OCI-LY7 (cell line): ENCODE measurements at places on chromosomes 2 and 18. TPM values are rescaled to one million over a fixed set of nuclear protein-coding genes. Genes with fewer than 3 reads are reported as not detected.
A peak's percentile ranks its signal among the peaks of the same experiment; 100 is the strongest.

Gene ZSWIM2
- total RNA-seq: not detected in 2 replicates

Gene GPR39
- not detected in 2 replicates for total RNA-seq

Gene RBM44
- 0.72 and 0.79 TPM in 2 replicates for total RNA-seq

Gene ELOA2
- total RNA-seq: not detected in 2 replicates

DNA sequence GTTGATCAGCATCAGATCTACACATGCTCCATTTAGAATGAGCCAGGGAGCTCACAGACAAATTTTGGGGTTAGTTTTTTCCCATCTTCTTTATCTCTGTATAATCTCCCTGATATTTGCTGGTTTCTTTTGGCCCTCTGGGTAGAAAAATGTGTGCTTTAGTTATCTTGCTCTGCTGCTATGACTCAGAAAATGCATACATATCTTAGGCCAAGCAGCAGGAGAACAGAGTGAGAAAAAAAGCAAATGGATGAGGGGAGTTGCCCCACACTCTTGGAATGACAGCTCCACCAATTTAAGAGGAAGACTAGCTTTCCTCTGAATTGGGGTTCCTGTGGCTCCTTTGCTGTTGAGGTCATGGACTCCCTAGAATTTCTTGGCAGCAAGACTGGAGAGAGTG, 331.8 kb downstream of the KCNJ3 start:
- DNase-seq: no peak

DNA sequence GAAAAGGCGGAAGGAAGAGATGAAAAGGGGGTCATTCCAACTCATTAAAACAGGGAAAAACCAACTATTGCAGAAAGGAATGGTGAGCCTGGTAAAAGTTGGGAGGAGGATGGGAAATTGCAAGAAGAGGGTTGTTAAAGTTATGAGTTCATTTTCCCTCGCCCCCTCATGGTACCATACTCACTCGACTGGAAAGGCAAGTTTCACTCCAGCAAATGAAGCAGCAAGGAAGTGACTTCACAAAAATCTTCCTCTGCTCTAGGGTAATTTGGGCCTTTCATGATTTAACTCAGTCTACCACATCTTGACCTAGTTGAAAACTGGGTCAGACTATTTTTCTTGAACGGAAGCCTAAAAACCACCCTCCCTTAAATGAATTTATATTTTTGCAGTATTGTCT, 22.8 kb upstream of the DAW1 start:
- no peak for DNase-seq

DNA sequence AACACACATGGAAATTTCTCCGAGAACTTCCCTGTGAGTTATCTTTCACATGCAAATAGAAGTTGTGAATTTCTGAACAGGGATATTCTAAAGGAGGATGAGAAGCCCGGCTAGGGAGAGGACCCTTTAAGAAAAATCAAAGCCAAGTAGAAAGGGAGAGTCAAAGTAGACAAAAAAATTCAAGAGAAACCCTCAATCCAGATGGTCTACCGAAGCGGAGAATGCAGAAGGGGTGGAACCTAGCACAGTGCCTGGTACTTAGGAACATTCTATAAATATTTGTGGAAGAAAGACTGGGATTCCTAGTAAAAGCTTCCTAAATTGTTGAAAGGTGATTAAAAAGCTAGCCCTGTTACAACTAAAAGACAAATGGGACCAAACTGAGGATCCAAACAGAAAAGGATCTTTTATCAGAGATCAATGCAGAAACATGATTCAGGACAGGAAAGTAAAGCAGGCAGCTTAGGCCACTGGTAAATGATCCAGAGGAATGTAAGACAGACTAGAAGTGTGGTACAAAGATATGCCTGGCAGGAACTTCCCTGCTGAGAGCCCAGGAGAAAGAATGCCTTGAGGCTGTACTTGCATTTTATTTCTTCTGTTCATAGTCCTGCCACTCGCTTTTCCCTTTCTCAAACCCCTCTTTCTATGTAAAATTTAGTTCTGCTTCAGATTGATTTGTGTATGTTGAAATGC, 19.5 kb upstream of the GLS start:
- DNase-seq: no peak

DNA sequence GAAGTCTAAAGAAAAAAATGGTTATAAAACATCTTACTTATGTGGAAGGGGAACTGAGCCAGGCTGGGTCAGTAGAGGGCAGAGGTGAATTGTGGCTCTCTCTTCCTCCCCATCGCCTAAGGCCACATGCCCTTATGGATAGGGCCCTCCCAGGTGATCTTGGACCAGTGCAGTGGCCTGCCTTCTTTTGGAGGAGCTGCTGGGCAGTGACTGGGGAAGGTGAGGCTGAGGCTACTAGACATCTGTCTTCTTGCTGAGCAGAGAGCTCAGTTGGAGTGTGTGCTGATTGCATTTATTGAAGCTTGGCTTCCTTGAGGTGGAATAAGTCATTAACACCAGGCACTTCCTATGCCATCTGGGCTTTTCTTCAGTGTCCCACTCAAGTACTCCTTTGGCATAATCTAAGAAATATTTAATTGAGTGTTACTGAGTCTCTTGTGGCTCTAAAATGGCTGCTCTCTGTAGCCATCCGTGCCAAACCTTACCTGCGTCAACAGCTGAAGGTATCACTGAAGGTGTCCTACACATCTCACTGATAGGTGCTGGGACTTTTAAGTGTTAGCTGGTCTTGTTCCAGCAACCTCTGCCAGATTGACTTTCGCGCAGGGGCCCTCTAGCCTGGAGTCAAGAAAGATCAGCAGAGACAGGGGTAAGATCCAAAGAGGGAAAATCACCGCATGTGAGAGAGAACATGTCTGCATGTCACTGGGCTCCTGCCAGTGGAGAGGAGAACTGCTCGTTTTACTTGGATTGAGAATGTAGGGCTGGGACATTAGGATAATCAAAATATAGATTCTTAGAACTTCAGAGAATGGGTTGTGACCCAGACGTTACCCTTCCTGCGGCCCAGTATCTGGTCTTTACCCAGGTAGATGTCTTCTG, 256.1 kb downstream of the LTBP1 start:
- DNase-seq: no peak

- no peak for DNase-seq
Observed at GRCh38 chr2:20111311-20112131, 60.1 kb upstream of the LAPTM4A start.

DNA sequence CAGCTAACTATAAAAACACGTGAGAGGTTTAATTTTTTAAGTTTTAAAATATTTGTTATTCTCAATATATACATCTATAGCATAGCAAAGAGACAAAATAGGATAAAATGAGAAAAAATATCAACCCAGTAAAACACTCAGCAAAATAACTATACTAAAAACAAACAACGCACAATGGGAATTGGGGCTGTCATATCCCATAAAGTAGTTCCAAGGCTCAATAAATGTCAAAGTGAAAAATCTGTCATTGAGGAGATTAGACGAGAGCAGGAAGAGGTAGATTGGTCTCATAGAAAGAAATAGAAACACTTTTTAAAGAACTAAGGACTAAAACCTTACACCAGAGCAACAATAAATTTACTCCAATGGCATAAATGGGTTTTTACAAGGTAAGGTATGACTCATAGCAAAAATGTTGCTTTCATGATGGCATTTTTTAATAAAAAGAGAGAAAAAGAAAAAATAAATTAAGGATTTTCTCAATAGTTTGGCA, 153.7 kb downstream of the EVA1A start:
- DNase-seq: no peak

DNA sequence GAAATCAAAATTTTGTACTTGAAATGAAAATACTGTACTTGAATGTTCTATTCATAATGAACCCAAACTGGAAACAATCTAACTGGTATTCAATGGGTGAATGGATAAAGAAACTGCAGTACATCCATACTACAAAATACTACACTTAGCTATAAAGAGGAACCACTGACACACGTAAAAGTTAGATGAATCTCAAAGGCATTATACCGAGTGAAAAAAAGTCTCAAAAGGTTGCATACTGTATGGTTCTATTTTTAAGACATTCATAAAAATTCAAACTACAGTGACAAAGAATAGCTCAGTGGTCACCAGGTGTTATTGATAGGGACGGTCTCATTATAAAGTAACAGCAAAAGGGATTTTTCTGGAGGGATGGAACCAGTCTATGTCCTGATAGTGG, 41.1 kb downstream of the COBLL1 start:
- no peak for DNase-seq

DNA sequence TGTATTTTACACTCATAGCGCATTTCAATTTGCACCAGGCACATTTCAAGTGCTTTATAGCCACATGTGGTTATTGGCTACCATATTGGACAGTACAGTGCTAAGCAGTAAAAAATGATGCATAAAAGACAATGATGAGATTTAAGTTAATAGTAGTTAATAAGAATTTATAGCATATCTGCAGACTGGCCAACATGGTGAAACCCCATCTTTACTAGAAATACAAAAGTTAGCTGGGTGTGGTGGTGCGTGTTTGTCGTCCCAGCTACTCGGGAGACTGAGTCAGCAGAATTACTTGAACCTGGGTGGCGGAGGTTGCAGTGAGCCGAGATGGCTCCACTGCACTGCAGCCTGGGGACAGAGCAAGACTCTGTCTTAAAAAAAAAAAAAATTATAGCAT, 9.7 kb downstream of the DRC1 start:
- DNase-seq: no peak

DNA sequence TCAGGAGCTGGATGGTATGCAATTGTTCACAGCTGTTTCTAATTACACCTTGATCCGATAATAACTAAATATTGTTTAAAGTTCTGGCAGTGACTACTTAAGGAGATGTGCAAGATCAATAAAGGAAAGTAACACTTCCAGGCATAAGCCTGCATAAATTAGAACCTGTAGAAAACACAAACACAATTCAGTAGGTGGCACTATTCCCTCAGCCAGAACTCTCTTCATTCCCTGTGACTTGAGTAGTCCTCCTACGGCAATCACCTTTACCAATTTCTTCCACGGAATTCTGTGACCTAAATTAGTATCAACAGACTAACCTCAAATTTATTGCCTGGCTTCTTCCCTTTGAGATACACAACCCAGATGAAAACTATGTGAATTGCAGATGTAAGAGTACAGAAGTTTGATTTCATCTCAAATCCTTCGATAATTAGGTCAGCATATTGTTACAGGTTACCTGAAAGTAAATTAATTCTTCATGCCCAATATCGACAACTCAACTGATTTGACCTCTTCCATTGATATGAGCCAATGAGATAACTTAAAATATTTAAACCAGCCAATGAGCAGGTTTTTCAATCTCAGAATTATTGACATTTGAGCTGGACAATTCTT, 137.8 kb downstream of the PID1 start:
- DNase-seq: peak; percentile 1

GRCh38 chr2:217996361-217996760, 6.4 kb downstream of the TNS1 start:
- no peak for DNase-seq

DNA sequence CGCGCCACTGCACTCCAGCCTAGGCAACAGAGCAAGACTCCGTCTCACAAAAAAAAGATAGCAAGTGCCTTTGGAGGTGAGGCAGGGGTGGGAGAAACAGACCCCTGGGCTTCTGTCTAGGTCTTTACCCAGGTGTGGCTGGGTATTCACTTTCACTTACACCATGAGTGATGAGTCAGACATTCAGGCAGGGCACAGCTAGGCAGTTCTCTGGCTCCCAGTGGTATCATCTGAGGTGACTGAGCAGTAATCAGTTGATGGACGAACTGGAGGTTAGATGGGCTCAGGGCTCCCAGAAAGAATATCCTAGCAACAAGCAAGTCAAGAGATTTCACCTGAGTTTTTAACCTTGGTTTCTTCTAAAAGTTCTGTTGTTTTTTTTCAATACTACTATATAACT, 107.0 kb upstream of the RAB6C start:
- DNase-seq: no peak

DNA sequence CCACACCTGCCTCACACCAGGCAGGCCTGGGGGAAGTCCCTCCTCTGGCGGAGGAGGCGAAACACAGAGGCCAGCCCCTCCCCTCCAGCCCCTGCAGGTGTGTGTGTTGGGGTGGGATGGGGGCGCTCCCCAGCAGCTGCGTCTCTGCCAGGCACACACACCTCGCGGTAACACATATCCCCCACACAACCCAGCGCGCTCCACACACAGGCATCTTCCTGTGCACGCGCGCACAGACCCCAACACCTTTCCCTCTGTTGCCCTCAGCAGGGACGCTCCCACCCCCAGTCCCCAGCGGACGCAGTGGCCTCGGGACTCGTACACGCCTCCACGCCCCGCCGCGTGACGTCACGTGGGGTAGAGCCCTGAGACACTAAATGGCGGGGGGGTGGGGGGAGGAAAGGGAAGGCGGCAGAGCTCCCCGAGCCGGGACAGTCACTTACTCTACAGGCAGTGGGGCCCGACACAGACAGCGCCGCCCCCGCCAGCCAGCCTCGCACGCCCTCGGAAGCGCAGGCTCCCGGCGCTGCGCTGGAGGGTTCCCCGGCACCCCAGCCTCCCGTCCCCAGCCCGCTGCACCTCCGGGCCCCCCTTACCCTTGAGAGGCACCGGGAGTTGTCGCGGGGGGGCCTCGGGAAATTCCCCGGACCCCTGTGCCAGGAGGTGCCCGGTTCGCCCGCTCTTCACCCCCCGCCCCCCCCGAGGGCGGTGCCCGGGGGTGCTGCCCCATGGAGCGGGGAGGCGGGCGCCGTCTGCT, at the start of gene WNT10A:
TSS of gene WNT10A (plus strand) at position 751 of the 757 bp plus-strand sequence. CDS start 144 bp downstream, outside the sequence.
- peak; percentile 89 for DNase-seq

- peak; percentile 0 for DNase-seq
Observed at GRCh38 chr18:46622999-46623398, 34.0 kb downstream of the LOXHD1 start.

GRCh38 chr2:112166806-112167499, 28.8 kb downstream of the FBLN7 start:
- DNase-seq: no peak

DNA sequence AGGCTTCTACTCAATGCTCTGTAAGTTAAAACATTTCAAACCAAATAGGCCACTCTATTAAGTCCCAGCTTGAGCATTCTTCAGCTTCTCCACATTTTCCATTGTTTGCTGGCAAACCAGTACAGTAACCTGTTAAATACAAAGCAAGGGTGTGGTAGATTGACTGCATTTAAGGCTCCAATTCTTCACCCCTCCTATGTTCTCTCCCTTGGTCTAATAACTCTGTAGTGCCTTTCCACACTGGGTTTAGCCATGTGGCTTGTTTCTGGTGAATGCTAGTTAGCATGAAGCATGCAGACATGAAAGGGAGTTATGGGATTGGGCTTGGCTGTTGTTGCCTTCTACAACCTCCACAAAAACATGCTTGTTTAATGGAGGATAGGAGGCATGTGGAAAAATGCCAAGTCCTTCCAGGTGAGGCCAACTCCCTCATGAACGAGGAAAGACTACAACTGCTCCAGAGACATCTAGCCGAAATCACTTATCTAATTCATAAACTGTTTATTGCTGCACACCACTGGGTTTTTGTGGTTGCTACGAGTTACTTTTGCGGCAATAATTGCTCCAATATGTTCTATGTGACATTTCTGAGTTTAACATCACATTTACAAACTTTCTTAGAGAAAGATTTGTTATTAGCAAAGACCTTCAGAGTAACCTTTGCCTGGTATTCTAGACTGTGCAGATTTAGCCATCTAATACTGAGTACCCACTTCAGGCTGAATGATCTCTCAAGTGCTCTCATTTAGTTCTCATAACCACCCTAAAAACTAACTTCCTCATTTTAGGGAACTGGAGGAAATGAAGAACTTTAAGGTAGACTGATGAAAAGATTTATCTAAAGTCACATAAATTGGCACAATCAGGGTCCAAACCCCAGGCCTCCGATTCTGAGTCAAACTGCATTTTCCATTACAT, 104.0 kb downstream of the SMAD2 start:
- DNase-seq: no peak

- DNase-seq: peak; percentile 77
Observed at GRCh38 chr2:39059366-39059952, 61.4 kb downstream of the SOS1 start.
